Activated CD4-positive, alpha-beta T cell treated with anti-CD3 and anti-CD28 coated beads, Interleukin-2, amount 50 U/mL, for 48 hours (primary cell): ENCODE measurements at places on chromosomes 2 and 18.

- peak; percentile 8 for DNase-seq
These were observed 135.6 kb upstream of the ZNF236 start for GRCh38 chr18:76686737-76687231.

- no peak for DNase-seq
These were observed 169.1 kb upstream of the SIX2 start for GRCh38 chr2:45178359-45178758.

GRCh38 chr2:174059884-174060244 is 94.7 kb upstream of the SP3 start:
- no peak for DNase-seq

DNA sequence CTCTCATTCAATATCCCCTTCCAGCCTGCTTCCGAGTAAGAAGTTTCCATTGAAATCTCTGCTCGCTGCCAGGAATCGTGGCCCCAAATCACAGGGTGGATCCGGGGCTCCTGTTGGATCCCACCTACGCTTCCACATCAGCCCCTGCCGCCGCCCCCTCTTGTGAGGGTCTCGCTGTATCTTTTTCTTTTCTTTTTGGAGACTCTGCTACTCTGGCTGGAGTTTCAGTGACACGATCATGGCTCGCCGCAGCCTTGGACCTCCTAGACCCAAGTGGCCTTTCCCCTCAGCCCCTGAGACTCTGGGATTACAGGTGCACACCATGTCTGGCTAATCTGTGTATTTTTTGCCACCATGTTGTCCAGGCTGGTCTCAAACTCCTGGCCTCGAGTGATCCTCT is 246.8 kb upstream of the PXDN start:
- DNase-seq, result no peak

DNA sequence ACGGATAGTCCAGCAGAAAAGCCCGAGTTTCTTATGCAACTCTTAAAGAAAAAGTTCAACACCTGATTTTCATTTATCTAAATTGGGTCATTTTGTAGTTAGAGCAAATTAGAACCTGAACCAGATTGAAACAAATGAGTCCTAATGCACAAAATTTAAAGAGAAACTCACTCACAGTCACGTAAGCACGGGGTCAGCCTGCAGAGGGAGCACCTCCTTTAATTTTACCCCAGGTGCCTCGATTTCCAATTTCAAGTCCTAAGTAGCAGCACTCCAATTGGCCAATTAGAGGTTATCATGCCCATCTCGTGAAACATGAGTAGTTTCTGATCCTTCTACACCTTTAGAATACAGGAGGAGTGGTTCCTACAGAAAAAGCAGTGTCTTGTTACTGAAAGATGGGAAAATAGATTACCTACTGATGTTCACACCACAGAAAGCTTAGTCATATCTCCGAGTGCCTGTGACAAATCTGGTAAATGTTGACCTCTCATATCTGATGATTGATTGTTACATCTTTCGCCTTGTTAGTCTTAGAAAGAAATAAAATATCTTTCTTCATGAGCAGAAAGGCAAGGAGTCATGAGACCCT is 1929.8 kb upstream of the LRRTM1 start:
- DNase-seq, result no peak

GRCh38 chr2:1798785-1799144 is 54.5 kb upstream of the PXDN start:
- DNase-seq, result no peak

DNA sequence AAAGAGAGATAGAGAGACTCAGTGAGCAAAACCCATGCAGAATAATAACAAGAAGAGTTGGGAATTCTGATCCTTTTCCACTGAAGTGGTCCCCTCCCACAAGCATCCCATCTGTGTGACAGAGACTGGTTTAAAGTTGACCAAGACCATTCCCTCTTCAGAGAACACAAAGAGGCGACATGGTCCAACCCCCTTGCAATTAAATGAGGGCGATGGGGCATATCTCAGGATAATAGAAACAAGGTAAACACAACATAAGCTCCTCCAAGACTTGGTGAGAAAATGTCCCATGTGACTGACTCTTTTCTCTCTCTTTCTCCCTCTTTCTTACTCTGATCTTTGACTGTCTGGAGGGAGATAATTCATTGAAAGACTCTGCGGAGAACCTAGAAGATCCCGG is 526.7 kb downstream of the SOX11 start:
- DNase-seq, result no peak

GRCh38 chr18:37900326-37900725 is 334.7 kb upstream of the CELF4 start:
- DNase-seq, result no peak

DNA sequence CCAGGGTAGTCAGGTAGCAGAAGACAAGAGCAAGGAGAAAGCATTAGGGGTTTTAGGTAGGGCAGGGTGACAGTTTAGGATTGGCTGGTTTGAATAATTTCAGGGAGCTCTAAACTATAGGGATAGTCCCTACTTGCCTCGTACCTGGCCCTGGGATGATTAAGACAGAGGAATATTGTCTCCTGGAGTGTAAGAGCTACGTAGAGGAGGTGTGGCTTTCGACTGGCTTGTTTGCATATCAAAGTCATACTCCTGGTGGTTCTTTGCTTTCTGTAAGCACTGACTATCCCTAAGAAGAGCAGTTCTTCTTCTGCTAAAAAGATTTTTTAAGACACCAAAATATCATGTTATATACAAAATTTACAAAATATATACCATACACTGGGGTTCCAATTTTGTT is 1867.4 kb downstream of the SUCLG1 start:
- DNase-seq, result no peak

DNA sequence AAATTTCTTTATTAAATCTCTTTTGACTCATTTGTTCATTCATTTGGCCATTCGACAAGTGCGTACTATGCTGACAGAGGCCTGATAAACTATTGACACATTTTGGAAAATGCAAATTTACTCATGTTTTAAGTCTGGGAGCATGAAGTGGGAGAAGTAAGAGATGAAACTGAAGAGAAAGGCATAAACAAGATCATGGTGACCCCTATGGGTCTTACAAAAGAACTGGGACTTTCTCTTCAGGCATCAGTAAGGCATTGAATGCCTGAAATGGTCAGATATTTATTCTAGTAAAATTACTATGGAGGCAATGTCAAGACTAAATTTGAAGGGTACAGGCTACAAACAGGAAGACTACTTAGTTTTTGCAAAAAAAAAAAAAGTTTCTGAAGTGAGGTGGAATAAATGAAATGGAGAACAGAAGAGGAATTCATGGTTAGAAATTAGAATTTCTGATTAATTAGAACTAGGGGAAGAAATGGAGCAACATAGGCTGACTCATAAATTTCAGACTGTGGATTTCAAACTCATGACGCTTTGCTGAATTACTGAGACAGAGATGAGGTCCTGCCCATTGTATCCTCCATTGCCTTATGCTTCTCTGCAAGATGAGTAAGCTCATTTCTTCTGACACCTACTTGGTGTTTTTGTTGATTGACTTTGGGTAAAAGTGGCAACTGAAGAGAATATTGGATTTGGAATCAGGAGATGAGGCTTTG is 32.7 kb downstream of the VSNL1 start:
- no peak for DNase-seq

- DNase-seq, result no peak
These were observed 39.7 kb upstream of the TGIF1 start for GRCh38 chr18:3410273-3410672.
